ENCODE measurements at places on chromosomes 12 and 14.

DNA sequence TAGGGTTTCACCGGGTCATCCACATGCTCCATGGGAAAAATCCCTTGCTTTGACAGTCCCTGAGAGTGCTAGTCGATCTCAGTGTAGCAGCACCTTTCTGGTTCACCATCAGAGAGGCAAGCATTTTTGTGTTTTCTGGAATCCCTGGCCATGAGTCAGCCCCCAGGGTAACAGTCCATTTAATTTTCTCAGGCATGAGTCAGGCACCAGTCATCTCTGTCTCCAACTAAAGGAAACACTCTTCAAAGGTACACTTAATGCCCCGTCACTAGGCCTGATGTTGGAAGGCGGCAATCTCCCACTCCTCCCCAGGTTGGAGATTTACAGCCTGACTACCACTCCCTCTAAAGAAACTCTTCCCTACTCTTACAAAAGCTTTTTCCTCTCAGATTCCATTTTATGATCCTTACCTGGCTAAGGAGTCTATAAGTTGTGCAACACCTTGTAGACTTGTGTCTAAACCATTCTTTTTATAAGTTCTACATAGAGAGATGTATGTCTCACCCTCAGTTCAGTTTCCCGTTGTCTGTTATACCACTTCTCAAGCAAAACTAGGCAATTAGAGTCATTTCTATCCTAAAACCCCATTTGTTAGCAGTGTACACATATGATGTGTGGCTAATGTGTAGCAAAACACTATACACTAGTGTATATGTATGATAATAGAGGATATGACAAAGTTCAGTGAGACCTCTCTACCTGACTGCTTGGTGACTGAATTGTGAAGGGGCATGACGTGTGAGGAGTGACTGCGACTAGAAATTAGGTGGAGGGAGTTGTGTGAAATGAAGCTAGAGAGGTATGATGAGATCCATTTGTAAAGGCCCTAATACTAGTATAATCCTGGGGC lies 24.6 kb downstream of the TMEM19 start:
- no peak for DNase-seq

GRCh38 chr14:24368562-24369252 lies 723 bp downstream of the NFATC4 start:
- no peak for DNase-seq

DNA sequence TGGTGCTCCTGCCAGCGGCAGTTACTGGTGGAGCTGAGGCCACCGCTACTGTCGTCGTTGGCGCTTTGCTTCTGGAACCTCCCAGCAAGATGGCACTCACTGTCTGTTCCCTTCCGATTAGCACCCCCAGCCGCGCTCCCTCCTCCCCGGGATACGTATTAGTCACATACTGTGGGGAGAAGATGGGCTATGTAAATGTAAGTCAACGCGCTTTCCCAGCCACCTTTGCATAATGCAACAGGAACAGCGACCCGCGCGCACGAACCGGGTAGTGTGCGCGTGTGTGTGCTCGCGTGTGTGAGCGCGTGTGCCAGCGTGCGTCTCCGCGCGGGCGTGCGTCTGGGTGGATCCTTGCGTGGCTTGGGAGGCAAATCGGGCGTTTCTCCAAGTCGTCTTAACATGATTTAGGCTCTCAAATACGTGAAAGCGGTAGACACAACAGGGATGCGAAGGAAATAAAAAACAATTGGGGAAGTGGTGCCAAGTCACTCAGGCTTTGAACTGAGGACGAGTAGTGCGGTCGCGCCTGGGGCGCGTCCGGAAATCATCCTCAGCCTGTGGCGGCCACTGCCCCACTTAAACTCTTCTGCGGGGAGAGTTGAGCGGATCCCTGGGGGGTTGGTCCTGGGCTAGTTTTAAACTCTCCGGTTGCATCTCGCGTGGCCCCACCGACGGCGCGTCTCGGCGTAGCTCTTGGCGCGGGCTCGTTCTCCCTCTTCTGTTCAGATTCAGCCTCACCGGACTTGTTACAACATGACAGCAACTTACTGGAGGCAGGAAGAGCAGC lies 1.8 kb downstream of the FLRT2 start:
- DNase-seq, result no peak

GRCh38 chr12:38903596-38903995 lies 1.8 kb downstream of the CPNE8 start:
- DNase-seq, result no peak

- no peak for DNase-seq
Observed at GRCh38 chr14:64845878-64846277, 33.8 kb downstream of the SPTB start.

DNA sequence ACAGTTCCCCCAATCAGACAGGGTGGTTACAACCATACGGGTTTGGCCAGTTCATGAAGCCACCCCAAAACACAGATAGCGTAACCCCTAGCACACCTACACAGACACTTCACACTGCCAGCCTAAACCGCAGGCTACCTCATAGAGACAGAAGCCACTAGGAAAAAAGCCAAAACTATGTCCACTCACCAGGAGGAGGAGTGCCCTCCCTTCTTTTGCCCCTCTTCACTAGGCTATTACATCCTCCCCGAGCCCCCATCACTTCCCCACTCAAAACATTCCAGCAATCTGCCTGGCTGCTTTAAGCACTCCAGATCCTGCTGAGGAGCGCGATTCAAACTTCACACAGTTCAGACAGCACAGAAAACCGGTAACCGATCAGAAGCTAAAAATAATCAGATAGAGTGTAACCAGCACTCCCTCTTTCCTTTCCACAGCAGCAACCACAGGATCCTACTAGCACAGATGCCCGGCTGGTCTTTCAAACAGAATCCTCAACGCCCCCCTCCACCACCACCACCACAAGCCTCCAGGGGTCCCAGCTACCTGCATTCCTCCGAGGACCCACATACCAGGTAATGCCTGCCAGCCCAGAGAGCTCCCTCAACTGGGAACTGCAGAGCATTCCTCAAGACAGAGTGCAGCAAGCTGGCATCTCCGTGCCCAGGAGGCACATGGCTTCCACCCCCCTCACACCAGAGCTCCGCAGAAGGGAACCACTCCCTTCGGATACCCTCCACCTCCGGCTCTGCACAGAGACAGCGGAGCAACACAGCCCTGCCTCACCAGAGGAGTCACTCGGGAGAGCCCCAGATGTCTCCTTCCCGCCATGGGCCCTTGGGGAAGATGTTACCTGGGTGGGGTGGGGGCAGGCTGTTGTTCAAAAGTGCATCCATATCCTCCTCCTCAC lies 1.5 kb downstream of the CHD4 start:
- DNase-seq, result no peak

GRCh38 chr12:1630133-1630826 lies 1.2 kb downstream of the WNT5B start:
- DNase-seq, result no peak

GRCh38 chr12:80593766-80594165 lies 113.7 kb upstream of the MYF6 start:
- no peak for DNase-seq

DNA sequence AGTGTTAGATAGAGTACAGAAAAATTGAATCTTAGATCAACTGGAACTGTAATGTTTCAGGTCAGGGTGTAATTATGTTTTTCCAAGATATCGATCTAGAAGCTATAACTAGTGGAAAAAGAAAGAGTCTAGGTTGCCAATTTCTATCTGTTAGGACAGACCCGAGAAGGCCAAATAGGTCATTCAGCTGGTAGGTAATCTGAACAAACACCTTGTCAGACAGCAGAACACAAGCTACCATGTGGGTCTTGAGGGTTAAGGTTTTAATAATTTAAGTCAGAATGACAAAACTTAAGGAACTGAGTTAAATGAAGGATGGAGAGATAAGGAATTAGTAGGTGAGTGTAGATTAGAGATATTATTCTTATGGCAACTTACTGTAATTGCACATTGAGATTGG lies 44.9 kb upstream of the KCNMB4 start:
- DNase-seq, result no peak

DNA sequence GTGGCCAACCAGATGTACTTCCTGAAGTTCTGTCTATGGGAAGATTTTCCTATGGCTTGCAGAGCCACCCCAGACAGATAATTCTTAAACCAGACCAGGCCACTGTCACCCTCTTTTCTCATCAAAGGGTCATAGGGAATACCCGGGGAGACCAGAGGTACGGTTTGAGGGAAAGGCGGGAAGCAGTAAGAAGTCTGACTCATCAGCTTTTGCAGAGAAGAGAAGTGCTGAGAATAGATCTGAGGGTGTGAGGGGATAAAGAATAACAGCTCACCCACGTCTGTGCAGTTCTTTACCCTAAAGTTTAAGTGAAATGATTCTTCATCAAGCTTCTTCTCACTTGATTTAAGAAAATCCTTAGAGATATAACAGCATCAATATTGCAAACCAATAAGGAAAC lies 21.3 kb upstream of the POC1B start:
- DNase-seq, result no peak

GRCh38 chr12:92295523-92295922 lies 149.9 kb upstream of the BTG1 start:
- DNase-seq, result no peak

DNA sequence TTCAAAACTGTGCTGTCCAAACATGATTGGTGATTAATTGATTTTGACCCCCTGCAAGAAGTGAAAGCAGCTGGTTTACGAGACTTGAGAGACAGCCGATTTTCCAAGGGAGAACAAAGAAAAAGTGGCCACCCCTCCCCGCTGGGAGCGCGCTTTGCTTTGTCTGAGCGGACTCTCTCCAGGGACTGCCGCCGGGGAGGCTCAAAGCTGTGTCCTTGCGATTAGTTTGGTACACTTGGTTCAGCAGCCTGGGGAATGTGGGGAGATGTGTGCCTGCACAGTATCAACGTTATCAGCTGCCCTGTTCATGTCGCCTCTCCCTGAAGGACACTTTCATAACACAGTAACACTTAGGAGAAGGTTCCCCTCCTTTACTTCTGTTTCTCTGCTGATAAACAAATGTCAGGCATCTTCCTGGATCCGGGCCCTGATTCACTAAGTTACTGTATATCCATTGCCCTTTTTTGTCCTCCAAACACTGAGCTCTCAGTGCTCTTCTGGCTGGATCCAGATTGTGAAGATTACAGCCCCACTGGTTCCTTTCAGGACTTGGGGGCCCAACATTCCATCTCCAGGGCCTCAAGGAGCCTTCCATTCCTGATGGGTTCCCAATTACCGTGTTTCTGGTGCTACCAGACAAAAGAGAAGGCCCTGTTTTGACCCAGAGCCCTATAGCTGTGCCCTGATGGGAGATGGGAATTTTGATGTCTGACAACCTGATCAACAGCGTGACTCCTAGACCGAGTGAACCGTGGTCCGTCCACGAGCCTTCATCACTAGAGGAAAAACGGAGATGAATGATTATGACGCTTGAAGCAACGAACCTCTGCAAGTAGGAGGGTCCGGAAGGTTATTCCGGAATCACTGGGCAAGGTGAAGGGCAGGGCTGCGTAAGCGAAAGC lies 31.7 kb upstream of the TUBA1C start:
- no peak for DNase-seq

DNA sequence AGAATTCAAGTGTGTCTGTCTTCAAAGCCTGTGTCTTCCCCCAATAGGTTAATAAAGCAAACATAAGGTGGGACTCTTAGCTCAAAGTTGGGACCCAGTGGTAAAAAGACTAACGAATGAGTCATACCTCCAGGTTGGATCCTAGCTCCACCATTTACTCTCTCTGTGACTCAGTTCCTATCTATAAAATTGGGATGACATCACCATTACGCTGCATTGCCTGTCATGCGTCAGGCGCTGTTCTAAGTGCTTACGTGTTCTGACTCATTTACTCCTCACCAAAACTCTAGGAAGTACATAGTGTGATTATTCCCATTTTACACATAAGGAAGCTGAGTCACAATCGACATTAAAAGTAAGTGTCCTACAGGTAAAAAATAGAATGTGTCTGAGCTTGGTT lies 915.8 kb downstream of the VRK1 start:
- no peak for DNase-seq

DNA sequence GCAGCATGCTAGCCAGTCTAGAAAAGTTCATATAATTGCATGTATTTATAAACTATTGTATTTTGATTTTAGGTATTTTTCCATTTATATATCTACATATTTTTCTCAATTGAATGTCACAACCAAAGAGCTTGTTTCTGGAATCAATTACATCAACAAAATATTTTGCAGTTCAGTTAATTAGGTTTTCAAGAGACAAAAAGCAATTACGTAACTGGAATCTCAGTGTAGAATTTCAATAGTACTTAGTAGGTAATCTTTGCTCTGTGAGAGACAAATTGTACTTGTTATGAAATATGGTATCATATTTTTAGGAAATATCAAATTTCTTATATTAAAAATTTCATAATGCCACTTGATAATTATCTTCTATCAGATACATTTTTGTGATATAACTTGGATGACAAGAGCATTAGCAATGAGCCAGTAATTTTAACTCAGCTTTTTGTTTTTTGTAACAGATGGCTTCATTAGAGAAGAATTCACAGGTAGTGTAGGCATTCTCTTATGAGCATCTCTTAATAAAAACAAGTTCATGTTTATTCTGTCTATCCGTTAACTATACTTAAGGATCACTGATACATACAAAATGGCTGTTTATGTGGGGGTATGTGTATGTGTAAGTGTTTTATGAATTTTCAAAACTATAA lies 774.7 kb downstream of the C12orf50 start:
- DNase-seq, result no peak

DNA sequence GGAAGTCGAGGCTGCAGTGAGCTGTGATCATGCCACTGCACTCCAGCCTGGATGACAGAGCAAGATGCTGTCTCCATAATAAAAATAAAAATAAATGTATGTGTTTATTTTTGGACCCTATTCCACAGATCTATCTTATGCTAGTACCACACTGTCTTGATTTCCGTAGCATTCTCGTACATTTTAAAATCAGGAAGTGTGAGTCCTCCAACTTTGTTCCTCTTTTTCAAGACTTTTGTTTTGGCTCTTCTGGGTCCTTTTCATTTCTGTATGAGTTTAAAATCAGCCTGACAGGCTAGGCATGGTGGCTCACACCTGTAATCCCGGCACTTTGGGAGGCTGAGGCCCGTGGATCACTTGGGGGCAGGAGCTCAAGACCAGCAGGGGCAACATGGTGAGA lies 25.8 kb downstream of the DAO start:
- DNase-seq, result no peak

DNA sequence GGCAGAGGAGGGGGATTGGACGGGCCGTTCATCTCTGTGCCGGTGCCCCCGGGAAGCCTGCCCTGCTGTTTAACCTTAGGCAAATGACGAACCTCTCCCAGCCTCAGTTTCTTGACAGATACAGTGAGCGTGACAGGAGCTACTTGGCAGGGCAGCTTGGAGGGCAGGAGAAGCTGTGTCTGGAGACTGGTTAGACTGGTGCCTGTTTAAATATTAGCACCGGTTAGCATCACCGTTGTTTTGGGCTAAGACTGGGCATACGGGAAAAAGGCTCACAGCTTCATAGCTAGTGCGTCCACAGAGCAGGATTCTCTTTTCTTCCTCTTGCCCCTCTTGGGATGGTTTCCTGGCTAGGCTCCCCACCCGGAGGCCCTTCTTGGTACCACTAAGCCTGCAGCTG lies 38.7 kb downstream of the RHOF start:
- no peak for DNase-seq

DNA sequence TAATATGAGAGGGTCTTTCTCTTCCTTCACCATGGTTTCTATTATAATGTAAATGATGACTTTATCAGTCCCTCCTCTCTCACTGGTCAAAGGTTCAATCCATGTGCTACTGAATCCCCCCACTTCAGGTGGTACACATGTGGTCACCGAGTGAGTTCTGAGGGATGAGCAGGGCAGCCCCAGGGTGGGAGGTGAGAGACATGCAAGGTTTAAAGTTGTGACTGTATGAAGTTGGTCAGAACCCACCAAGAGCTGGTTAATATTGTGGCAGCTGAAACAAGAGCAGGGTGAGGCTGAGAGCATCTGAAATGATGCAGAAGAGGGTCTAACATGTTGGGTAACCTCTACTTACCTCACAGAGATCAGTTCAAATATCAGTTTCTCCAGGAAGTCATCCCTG lies 444.7 kb upstream of the FBXO33 start:
- no peak for DNase-seq

GRCh38 chr12:6935371-6936193 lies 7.8 kb downstream of the ATN1 start:
- DNase-seq, result no peak
